Stimulated activated CD4-positive, alpha-beta T cell treated with anti-CD3 and anti-CD28 coated beads, Interleukin-12 subunit alpha, Interleukin-12 subunit beta, amount 100 ng/mL, for 4 hours (primary cell): ENCODE measurements at places on chromosomes 3 and 15.

GRCh38 chr15:52786436-52787122, 3.6 kb downstream of the ONECUT1 start:
- no peak for DNase-seq

GRCh38 chr3:149545049-149545448, 70.6 kb downstream of the TM4SF4 start:
- no peak for DNase-seq

DNA sequence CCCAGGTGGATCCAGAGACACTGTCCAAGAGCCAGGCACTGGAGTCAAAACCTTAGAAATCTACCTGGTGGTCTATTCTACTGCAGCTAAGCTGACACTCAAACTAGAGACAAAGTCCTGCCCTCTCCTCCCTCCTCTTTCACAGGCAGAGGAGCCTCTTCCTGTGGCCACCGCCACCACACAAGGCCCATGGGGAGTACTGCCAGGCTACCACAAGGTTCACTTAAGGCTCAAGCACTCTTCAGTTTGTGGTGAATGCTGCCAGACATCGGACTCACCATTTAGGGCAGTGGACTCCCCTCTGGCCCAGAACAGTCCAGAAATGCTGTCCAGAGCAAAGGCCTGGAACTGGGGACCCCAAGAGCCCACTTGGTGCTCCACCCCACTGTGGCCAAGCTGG, 160.9 kb downstream of the ADAMTS17 start:
- DNase-seq = no peak

GRCh38 chr3:135806317-135806716, 159.2 kb upstream of the PPP2R3A start:
- no peak for DNase-seq

- DNase-seq = peak; percentile 23
Observed at GRCh38 chr15:58383876-58384275, 47.9 kb upstream of the LIPC start.

GRCh38 chr15:25688166-25688565, 175.0 kb downstream of the ATP10A start:
- DNase-seq = no peak

- no peak for DNase-seq
Observed at GRCh38 chr15:64574301-64575017, 114.1 kb downstream of the ZNF609 start.

- no peak for DNase-seq
Observed at GRCh38 chr15:53625260-53625659, 134.2 kb downstream of the WDR72 start.

GRCh38 chr3:124939661-124940060, 5.1 kb upstream of the MUC13 start:
- DNase-seq = no peak

GRCh38 chr3:51813539-51813938, 34.5 kb upstream of the IQCF6 start:
- no peak for DNase-seq

- no peak for DNase-seq
Observed at GRCh38 chr3:57464801-57465200, 79.3 kb downstream of the DNAH12 start.

- no peak for DNase-seq
Observed at GRCh38 chr3:80688814-80689213, 921.0 kb upstream of the ROBO1 start.

GRCh38 chr3:189914799-189915198, 205.9 kb downstream of the P3H2 start:
- no peak for DNase-seq

- no peak for DNase-seq
Observed at GRCh38 chr15:44537735-44538240, 841 bp downstream of the EIF3J start.

- no peak for DNase-seq
Observed at GRCh38 chr3:97658668-97659285, 105.8 kb upstream of the ARL6 start.

DNA sequence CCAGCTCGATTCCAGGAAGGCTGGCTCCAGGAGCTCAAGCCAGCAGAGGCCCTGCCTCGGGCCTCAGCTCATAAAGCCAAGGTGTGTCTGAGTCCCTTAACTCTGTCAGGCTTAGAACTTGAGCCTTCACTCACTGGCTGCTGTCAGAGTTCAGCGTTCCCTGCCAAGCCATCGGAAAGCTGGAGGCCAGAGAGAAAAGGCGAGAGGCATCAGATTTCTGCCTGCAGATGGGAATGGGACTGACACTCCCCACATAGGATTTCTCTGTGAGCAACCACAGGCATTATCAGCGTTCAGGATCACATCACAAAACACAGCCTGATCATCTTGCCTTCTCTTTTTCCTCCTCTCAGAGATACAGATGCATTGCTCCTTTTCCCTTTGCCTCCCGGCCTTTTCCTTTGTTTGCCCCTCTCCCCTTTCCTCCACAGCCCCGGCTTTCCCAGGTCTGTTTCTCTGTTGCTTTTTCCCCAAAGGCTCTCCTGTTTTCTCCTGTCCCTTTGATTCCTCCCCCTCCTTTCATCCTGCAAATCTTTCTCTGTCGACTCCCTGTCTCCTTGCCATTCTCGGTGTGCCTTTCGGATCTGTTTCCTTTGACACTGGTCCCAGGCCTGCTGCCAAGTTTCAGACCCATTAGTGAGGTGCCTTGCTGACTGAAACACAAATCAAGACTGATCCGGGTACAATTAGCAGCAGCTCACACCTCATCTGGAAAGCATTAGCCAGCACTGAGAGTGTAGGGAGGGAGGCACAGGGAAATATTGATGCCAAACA, 44.5 kb upstream of the BOC start:
- no peak for DNase-seq
